CD4-positive, alpha-beta T cell treated with Interleukin-17A for 1 hour (primary cell): ENCODE measurements at places on chromosomes 1 and 21.

DNA sequence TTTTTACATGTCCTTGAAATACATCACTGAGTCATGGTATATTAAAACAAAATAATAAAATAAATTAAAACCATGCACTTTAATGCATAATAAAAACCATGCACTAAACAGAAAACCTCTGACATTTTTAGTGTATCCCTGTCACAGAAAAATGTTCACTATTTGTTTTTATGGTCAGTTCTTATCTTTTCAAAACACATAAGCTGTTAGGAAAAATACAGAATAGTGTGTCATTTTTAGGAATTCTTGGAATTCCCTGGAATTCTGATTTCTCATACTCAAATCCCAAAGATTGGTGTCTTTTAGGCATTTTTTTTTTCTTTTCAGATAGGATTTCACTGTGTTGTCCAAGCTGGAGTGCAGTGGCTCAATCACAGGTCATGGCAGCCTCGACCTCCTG is 25.1 kb upstream of the TINAGL1 start:
- no peak for DNase-seq

GRCh38 chr1:247043406-247043805 is 35.2 kb downstream of the ZNF670 start:
- no peak for DNase-seq

DNA sequence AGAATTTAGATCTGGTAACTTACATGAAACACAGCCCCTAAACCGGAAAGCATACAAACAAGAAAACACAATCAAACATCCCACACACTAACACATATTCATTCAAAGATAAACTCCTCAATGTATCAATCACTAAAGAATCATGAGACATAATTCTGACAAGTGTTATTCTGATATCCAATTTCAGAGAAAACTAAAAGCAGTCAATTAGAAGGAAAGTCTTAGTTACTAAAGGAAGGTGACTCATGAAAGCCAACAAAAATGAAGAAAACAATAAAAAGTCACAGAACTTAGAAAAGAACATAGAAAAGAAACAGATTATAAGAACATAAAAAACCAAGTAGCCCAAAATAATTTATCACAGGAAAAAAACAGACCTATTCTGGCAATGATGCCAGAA is 57.2 kb downstream of the ZZZ3 start:
- DNase-seq = no peak

- no peak for DNase-seq
Measured at GRCh38 chr1:209554761-209555611, 28.5 kb upstream of the CAMK1G start.

DNA sequence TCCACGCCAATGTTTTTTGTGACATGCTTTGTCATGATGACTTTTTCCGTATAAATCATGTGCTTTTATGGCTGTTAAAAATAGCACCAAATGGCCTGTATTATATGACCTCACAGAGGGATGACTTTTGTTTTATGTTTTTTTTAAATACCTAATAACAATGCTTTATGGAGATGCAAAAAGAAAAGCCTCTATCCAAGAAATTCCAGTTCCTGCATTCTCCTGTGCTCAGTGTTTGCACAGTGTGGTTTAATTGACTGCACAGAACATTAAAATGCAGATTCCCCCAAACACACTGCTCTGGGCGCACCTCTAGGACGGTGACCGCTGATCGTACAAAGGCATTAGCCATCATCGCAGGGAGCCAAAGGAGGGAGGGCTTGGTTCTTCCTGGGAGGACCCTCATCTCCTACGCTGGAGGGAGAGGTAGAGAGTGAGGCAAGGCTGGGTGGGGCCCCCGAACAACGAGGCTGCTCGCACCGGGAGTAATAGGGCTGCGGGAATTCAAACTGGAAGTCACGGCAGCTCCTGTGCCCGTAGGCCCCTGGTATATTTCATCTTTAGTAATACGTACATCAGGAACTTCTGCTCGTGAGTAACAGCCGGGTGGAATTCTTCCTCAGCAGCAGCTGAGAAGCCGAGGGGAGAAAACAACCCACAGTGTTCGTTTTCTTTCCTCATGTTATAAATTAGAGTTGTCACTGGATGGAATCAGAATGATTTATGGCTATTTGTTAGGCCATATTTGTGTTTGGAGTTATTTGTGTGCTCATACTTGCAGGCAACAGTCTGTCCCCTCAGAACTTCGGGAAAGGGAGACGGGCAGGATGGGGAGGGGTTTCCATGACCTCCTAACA is 465.6 kb downstream of the CAMTA1 start:
- no peak for DNase-seq

DNA sequence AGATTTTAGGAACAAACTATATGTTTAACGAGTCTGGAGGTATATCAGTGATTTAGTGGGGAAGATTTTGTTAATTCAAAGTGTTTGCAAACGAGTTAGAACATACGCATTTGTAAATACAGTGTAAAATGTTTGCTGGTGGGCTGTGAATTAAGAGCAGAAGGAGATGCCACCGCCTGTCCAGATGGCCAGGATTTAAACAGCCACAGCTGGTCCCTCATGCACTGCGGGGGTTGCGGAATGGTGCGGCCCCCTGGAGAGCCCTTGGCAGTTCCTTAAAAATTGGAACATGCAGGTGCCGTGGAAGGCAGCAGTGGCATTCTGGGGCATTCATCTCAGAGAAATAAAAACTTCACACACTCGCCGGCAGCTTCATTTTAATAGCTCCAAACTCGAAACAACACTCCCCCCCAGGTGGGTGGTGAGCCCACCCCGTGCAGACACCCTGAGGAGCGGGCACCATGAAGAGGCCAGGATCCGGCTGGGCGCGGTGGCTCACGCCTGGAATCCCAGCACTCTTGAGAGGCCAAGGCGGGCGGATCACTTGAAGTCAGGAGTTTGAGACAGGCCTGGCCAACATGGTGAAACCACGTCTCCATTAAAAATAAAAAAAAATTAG is 3.5 kb upstream of the C1orf159 start:
- DNase-seq = no peak

GRCh38 chr21:26736449-26736848 is 108.8 kb downstream of the ADAMTS1 start:
- no peak for DNase-seq

DNA sequence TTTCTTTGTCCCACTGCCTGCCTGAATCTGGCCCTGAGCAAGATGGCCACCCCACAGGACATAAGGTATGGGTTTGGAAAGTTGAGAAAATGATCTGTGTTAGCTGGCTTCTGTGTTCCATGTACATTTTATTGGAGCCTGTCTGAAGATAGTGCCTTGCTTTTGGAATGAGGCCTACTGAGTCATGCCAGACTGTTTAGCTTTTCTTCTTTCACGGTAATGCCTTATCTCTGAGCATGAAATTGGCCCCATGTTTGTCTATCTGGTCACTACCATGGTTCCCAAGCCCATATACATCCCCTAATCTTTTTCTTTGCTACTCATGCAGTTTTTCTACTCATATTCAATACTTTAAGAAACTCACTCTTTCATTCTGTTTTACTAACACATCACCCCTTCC is 85.1 kb upstream of the LMO4 start:
- DNase-seq = no peak

- no peak for DNase-seq
Measured at GRCh38 chr1:233033361-233033760, 83.0 kb downstream of the NTPCR start.

GRCh38 chr1:220875260-220875659 is 4.0 kb upstream of the HLX start:
- no peak for DNase-seq
